ENCODE measurements at places on chromosomes 5 and 9. TPM values are rescaled to one million over a fixed set of nuclear protein-coding genes. Genes with fewer than 3 reads are reported as not detected.
A peak's percentile ranks its signal among the peaks of the same experiment; 100 is the strongest.

The PCDHB13 gene
- total RNA-seq, result 0.40 TPM

The CRB2 gene
- total RNA-seq, result not detected

The SERF1A gene
- 7.0 TPM for total RNA-seq

The AJM1 gene
- total RNA-seq, result 0.82 TPM

The SVEP1 gene
- total RNA-seq, result 38.1 TPM

The MAMDC2 gene
- not detected for total RNA-seq

The PTPN3 gene
- total RNA-seq, result 2.8 TPM

The PTGS1 gene
- total RNA-seq, result not detected

The PCDHGA1 gene
- total RNA-seq, result 0.56 TPM

GRCh38 chr5:103489307-103489706 is 73.3 kb downstream of the NUDT12 start:
- no peak for DNase-seq

GRCh38 chr5:160133071-160133917 is 14.0 kb upstream of the PWWP2A start:
- no peak for DNase-seq

GRCh38 chr5:153968761-153969562 is 69.7 kb downstream of the FAM114A2 start:
- DNase-seq, result no peak

DNA sequence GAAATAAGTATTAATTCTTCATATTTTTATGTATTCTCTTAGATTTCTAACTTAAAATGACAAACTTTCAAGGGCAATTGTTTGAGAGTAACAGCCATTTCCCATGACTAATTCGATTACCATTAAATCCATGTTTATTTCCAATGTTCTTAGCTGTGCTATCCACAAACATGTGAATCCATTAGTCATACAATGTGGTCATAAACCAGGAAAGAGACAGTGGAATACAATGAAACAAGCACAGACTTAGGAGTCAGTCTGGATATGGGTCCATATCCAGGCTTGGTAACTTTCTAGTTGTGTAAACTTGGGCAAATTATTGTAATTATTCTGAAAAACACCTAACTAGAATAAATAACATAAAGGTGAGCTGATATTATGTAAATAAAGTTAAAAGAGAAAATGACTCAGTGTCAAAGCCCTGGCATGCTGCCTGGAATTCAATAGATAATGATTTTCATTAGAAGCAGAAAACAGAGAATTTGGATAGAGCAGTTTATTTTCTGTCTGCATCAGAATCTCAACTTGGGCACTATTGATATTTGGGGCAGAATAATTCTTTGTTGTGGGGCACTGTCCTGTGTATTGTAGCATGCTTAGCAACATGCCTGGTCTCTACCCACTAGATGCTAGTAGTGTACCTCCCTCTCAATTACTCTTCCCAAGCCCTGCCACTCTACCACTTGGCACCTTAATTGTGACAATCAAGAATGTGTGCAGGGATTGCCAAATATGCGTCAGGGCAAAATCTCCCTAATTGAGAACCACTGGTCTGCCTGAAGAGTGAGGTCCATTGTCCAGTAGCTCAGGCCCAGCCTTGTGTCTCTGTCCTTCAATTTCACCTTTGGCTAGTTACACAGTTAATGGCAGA is 44.7 kb upstream of the SLC27A6 start:
- DNase-seq, result peak; percentile 7

GRCh38 chr5:56273376-56273955 is 40.3 kb upstream of the ANKRD55 start:
- DNase-seq, result no peak

- DNase-seq, result no peak
These were observed 11.7 kb downstream of the DNAJB5 start for GRCh38 chr9:35001285-35001677.

DNA sequence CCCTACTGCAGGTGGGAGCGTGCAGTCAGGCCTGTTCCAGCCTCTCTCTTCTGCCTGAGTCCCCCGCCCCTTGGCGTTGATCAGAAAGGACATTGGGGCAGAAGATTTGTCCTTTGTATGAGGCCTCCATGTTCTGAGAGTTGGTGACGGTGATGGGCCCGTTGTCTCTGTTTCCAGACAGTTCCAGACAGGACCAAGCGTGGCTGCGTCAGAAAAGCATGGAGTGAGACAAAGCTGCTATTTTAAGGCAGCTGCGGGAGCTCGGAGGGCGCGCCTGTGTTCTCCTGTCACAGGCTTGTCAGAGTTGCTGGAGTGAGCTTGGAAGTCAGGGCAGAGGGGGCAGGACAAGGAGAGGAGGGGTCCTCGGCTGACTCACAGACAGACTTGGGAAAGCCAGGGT is 32.1 kb upstream of the SH3PXD2B start:
- DNase-seq, result no peak

- no peak for DNase-seq
These were observed 93.3 kb upstream of the SLC44A1 start for GRCh38 chr9:105150991-105151685.

DNA sequence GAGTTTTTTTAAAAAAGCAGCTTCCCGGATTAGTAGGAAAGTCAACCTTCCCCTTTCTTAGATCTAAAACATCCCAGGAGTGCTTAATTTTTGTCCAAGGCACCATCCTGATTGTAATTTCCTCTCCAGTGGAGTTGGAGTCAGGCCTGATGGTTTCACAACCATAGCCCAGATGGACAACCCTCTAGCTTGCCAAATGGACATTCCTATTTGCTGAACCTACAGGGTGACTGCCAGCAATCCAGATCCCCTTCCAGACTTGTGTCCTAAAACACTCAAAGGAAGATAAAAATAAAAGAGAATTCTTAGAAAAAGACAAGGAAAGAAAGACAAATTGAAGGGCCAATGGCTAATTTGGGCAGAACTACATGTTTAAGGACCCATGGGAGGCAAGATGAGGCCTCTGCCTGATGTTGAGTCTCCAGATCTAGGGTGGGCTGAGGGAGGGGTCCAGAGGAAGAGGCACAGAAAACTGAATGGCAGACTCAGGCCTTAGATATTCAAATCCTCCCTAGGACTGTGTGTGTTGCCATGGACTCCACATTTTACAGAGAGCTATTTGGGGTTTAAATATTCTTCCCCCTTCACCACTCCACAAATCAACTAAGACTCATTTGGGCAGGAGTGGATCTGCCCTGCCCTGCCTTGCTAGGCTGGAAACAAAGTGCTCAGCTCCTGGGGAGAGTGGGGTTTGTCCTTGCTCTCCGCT is 38.5 kb upstream of the SLC44A1 start:
- DNase-seq, result peak; percentile 86

DNA sequence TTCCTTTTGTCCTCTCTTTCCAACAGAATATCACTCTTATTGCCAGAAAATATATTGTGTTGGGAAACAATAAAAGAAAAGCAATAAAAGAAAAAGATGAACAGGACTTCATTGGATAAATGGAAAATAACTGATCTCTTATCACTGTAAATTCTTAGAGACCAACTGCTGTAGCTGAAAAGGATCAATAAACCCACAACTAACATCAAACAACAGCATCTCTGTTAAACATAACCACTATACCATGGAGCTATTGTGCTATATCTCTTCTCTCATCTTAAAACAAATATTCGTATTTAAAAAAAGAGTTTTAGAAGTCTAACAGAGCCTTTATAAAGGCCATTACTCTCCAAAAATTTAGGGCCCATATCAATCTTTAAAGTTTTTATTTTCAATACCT is 502.4 kb downstream of the TMEM232 start:
- DNase-seq, result no peak

DNA sequence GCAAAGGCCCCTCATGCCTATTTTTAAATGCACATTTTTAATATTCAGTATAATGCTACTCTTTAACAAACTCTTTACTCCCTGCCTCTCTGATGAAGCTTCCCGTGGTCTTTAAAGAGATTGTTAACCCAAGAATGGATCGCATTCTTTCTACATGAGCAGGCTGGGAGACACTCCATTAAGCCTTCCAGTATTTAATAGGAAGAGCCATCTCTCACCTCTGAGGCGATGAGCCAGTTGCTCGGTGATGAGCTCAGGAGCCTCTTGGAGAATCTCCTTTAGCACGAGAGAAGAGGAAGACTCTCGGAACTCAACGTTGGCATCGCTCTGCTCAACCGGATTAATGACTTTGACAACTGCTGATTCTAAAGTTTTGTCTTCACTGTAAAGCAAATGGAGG is 59.6 kb downstream of the PRUNE2 start:
- DNase-seq, result no peak

Measured in MG63 (cell line).